ENCODE measurements at places on chromosomes 13 and 19. TPM values are rescaled to one million over a fixed set of nuclear protein-coding genes. Genes with fewer than 3 reads are reported as not detected.

Gene UBE2L5
- total RNA-seq = not detected

Gene ZSCAN5C
- total RNA-seq = not detected

Gene KRTDAP
- not detected for total RNA-seq

Gene ZNF180
- 13.8 TPM for total RNA-seq

Gene FXYD7
- not detected for total RNA-seq

Gene GRIN2D
- not detected for total RNA-seq

Gene ZNF549
- total RNA-seq = 2.7 TPM

Gene CGB3
- not detected for total RNA-seq

Gene IRGC
- total RNA-seq = not detected

Gene GNG8
- not detected for total RNA-seq

Gene CNN1
- total RNA-seq = 5.5 TPM

Gene CATSPERD
- not detected for total RNA-seq

Gene EPS8L1
- total RNA-seq = 12.1 TPM

Gene KLK5
- total RNA-seq = not detected

Gene SIGLEC8
- not detected for total RNA-seq

Gene ZNF837
- total RNA-seq = 2.1 TPM

Gene LAIR1
- total RNA-seq = not detected

Gene CYP4F2
- not detected for total RNA-seq

Gene CNMD
- not detected for total RNA-seq

Gene LHB
- total RNA-seq = not detected

Gene CAB39L
- total RNA-seq = 6.4 TPM

Gene NLRP4
- not detected for total RNA-seq

Gene BRD4
- 11.2 TPM for total RNA-seq

Gene HRC
- total RNA-seq = not detected

Gene SLC5A5
- total RNA-seq = not detected

Gene CDC42EP5
- total RNA-seq = 33.2 TPM

Gene ABHD8
- 20.2 TPM for total RNA-seq

Gene KIR3DL1
- not detected for total RNA-seq
